ENCODE measurements at places on chromosomes 12 and 14.

GRCh38 chr14:22887990-22888378 lies 5.0 kb downstream of the REM2 start:
- no peak for DNase-seq

GRCh38 chr14:100737526-100737925 lies 10.8 kb downstream of the DLK1 start:
- no peak for DNase-seq

- DNase-seq, result no peak
Observed at GRCh38 chr12:105860561-105861207, 278.1 kb downstream of the NUAK1 start.

DNA sequence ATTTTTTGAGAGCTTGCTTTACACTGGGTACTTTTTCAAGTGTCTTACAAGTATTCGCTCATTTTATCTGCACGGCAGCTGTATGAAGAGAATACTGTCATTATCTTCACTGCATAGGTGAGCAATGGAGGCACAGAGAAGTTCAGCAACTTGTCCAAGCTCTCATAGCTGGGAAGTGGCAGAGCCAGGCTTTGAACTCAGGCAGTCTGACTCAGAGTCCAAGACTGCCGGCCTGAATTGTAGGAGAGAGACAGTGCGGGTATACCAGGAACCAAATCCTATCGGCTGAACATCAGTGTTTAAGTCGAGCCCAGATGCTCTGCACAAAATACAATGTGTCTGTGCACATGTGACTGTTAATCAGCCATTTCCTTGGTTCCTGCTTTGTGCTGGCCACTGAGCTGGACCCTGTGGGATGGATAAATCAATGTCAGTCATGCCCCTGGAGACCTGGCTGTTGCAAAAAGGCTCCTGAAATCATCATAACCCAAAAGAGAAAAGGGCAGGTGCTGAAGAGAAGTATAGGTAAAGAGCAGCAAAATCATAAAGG lies 474.6 kb downstream of the DPF3 start:
- no peak for DNase-seq

GRCh38 chr12:4717806-4718205 lies 2.4 kb upstream of the GALNT8 start:
- no peak for DNase-seq

- no peak for DNase-seq
Observed at GRCh38 chr14:23517650-23518326, 33.8 kb downstream of the ZFHX2 start.

DNA sequence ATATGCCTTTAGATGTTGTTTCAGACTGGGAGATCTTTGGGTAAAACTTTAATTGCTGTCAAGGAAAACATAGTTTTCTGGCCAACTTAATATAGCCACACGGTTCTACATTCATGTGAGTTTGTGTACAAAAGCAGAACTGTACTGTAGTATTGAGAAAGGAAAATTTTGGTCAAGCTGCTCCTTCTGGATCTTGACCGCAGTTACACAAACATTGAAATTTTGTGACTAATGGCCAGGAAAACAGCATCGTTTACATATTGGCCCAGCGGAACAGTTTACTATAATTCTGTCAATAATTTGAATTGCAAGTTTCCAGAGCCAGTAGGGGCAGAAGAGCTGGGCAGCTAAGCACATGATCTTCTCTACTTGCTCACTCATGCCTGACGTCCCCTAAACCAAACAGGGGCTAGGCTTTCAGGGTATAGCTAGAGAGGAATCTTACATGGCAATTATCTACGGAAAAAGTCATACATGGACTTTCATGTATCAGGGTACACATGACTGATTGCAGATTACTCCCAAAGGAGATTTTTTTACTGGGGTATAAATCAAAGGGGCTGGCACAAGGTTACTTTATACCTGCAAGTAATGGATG lies 11.4 kb upstream of the ART4 start:
- no peak for DNase-seq

DNA sequence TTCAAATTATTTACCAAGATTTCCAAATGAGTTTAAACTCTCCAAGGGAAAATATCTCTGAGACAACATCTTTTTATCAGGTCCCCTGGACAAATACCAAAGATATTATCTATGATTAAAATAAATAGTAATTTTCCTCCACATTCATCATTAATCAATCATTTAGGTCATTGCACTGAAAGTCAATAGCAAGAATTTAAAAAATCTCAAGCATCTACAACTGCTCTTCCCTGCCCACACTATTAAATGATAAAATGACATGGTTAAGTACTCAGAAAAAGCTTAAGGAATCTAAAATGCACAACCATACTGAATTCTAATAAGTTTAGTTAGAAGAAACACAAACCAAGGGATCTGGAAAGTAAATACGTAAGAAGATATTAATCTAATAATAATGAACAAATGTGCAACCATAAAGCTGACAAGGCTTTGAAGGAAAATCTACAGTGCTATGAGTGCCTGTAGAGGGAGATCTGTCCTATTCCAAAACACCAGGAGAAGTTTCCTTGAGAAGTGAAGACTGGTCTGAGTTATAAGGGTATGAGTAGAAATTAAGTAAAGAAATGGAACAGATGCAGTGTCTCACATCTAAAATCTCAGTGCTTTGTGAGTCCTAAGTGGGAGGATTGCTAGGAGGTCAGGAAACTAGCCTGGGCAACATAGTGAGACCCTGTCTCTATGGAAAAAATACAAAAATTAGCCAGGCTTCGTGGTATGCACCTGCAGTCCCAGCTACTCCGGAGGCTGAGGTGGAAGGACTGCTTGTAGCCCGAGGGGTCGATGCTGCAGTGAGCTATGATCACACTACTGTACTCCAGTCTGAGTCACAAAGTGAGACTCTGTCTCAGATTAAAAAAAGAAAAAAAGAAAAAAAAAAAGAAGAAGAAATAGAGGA lies 19.2 kb downstream of the INTS13 start:
- no peak for DNase-seq

DNA sequence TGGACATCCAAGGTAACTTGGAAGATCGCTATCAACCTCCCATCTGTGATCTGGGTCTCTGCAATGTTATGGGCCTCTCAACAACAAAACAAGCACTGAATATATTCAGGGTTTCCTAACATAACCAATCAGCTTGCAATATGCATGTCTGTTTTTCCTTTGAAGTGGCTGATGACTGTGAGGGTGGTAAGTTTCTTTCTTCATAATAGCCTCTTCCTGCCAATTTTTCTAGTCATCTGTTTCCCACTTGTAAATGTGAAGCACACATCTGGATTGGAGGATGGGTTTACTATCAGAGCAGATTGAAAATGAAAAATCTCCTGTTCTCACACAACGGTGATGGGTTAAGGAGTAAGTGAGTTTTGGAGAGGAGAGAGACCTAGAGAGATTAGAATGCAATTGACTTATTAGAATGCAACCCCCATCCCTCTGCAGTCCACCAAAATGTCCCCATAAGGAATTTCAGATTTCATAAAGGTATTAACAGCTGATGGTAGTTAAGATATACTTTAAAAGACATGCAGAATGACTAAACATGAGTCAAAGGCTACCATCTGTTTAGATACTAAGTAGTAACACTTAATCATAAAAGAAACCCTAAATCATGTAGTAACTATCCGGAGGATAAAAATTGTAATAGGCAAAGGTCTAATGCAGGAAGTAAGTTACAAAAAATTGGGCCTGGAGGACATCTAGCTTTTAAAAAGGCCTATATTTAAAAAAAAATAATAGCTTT lies 58.4 kb upstream of the SAV1 start:
- no peak for DNase-seq

DNA sequence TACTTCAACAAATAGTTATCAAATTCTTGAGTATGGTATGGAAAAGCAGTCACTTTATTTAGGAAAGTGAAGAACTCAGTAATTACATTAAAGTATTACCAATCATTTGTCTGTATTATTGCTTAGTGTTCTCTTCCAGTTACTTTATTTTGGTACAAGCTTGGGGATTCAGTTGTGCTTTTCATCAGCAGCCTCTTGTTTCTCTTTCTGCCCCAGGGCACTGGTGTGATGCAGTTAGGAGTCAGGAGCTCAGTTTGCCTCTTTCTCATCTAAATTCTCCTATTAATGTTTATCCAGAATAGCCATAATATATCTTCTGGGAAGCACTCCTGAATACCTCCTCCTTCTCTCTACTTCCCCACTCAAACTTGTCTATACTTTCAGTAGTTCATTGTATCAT lies 25.7 kb downstream of the PMCH start:
- no peak for DNase-seq

- no peak for DNase-seq
Observed at GRCh38 chr12:44667461-44667860, 208.7 kb downstream of the NELL2 start.

GRCh38 chr12:110577864-110578693 lies 5.0 kb downstream of the PPTC7 start:
- DNase-seq, result no peak

DNA sequence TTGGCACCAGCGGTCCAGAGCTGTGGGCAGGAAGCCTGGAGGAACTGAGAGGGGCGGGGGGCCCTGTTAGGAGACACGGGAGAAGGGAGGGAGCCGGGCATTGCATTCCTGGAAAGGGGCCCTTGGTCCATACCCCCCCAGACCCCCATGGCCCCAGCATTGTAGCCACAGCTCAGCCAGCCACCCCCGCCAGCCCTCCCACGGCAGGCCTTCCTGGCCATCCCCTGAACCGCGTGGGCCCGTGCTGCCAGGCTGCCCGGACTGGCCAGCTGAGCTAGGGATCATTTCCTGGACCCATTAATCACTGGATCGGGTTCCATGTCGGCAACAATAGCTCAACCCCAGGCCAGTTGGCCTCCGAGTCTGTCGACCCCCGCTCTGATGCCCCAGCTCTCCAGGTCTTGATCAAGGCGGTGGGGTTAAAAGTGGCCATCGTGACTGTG lies 39.8 kb upstream of the DIO3 start:
- no peak for DNase-seq

DNA sequence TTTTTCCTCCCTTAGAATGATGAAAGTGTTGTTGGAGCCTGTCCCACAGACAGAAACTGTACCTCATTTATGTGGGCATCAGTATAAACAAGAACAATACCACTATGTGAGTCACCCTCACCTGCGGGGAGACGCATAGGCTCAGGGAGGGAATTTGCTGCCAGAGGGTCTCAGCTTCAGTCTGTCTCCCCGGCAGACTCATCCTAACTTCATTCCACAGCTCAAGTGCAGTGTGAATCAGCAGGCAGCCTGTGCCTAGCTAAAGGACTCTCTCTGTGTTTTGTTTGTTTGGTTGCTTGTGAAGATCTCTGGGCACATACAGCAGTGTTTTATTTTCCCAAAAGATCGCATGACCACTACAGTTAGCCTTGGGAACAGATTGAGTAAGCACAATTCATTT lies 98.9 kb downstream of the PRKCH start:
- no peak for DNase-seq

GRCh38 chr14:24095271-24096068 lies 1.4 kb downstream of the PCK2 start:
- peak; percentile 36 for DNase-seq

DNA sequence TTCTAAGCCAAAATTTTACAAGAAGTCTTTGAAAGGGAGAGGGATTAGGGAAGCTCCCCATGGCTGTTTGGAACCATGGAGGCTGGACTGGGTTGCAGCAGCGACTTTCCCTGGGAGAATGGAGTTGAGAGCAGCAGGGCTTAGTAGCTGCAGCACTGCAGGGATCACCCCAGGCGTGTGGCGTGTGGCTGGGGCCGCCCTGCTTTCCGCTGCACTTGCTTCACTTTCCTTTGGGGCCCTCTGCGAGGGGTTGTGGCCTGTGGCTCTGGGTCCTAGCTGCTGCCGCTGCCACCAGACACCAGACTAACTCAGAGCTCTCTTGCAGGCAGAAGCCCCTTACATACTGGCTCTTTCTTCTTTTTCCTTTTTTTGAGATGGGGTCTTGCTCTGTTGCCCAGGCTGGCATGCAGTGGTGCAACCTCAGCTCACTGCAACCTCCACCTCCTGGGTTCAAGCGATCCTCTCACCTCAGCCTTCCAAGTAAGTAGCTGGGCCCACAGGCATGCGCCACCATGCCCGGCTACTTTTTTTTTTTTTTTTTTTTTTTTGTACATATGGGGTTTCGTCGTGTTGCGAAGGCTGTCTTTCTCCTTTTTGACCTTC lies 25.4 kb downstream of the CCDC62 start:
- no peak for DNase-seq

GRCh38 chr12:8819666-8819980 lies 2.8 kb upstream of the A2ML1 start:
- no peak for DNase-seq

- no peak for DNase-seq
Observed at GRCh38 chr14:76131071-76131965, 20.4 kb upstream of the GPATCH2L start.

DNA sequence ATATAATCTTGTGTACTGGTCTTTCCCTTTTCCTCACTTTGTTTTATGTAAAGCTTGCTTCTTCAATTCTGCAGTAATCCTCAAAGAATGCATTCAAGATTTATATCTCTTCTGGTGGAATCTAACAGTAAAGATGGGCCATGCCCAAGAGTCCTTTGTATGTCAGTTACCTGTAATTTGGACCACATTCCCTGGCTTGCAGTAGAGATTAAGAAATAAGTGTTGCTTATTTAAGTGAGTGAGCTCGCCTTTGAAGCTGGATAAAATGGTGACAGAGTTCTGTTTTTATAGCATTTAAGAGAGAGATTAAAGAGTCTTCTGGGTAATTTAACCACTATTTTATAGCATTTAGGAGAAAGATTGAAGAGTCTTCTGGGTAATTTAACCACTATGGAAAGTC lies 262.1 kb upstream of the ATP2B1 start:
- DNase-seq, result no peak

DNA sequence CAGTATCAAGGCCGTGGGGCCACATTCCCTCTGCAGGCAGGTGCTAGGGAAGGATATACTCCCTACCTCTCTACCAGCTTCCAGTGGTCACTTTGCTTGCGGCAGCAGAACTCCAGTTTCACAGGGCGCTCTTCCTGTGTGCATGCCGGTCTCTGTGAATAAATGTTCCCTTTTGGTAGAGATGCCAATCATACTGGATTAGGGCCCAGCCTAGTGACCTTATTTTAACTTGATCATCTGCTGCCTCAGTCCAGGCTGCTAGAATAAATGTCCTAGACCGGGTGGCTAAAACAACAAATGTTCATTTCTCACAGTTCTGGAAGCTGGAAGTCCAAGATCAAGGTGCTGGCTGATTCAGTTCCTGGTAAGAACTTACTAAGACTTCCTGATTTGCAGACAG lies 198.8 kb upstream of the TMEM132C start:
- DNase-seq, result no peak

DNA sequence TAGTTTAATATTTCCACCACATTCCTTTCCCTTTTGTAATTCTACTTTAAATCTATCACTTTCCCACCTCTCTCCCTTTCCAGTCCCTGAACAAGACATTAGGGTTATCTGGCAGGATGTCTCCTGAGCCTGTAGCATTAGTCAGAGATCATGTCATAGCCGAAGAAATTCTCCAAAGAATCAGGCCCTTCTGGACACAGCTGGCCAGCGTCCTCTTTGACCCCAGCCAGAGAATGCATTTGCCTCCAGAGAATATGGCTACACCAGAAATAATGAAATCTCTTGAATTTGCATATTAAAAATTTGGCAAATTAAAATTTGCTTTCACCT lies 56.7 kb downstream of the NTF3 start:
- no peak for DNase-seq

- DNase-seq, result no peak
Observed at GRCh38 chr12:105980085-105980484, 158.7 kb downstream of the NUAK1 start.

DNA sequence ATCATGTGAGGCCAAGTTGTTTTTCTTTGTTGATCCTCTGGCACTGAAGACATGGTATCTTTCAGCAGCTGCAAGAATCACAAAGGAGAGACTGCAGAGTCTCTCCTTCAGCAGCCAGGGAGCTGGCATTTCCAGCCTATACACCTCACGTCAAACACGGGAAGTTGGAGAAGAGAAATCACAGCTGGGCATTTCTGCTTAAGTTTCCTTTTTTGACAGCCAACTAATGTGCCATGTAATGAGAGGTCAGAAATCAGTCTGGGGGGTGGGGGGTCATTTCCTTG lies 28.3 kb downstream of the PHLDA1 start:
- no peak for DNase-seq

Data from KG1 (cell line).